ENCODE measurements at places on chromosomes 13 and 19.

GRCh38 chr13:114019367-114019766, 45.5 kb upstream of the C13orf46 start:
- DNase-seq = peak; percentile 9

GRCh38 chr13:110070511-110071120, 236.3 kb downstream of the COL4A1 start:
- DNase-seq = peak; percentile 72

- no peak for DNase-seq
Measured at GRCh38 chr13:66128692-66129269, 1101.4 kb downstream of the PCDH9 start.

- no peak for DNase-seq
Measured at GRCh38 chr13:51130348-51130747, 19.3 kb upstream of the C13orf42 start.

DNA sequence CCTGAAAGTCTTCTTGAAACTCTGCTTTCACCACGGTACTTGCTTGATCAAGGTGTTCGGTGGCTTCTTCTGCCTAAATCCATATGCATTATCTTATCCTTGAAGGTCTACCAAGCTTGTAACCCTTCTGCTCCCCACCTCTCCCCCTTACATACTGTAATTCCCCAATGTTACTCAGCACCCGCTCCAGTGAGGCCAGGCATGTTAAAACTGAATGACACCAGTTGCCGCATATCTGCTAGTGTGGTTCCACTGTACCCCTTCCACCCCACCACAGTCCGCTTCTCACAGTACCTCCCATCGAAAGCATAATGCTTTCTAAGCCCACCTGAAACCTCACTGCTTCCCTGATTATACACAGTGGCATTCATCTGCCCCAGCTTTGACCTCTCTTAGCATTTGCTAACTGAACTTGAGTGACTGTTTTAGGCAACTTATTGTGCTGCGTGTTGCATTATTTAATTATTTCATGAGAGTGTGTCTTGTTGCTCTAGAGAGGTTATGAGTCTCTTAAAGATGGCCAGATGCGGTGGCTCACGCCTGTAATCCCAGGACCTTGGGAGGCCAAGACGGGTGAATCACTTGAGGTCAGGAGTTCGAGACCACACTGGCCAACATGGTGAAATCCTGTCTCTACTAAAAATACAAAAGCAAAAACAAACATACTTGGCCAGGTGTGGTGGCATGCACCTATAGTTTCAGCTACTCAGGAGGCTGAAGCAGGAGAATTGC, 87.6 kb upstream of the MBNL2 start:
- peak; percentile 29 for DNase-seq

GRCh38 chr13:72530471-72530870, 197.0 kb downstream of the MZT1 start:
- peak; percentile 39 for DNase-seq

- no peak for DNase-seq
Measured at GRCh38 chr13:110820322-110820721, 94.5 kb downstream of the ANKRD10 start.

- DNase-seq = no peak
Measured at GRCh38 chr13:94344126-94344818, 135.2 kb downstream of the DCT start.

Data from EL (cell line).